ENCODE measurements at places on chromosomes 13 and 19.

- no peak for DNase-seq
Observed at GRCh38 chr19:17235971-17236777, 9.5 kb downstream of the NR2F6 start.

- no peak for DNase-seq
Observed at GRCh38 chr19:8566855-8567254, 10.4 kb downstream of the MYO1F start.

- DNase-seq: no peak
Observed at GRCh38 chr13:50521006-50521830, 322.3 kb downstream of the DLEU7 start.

DNA sequence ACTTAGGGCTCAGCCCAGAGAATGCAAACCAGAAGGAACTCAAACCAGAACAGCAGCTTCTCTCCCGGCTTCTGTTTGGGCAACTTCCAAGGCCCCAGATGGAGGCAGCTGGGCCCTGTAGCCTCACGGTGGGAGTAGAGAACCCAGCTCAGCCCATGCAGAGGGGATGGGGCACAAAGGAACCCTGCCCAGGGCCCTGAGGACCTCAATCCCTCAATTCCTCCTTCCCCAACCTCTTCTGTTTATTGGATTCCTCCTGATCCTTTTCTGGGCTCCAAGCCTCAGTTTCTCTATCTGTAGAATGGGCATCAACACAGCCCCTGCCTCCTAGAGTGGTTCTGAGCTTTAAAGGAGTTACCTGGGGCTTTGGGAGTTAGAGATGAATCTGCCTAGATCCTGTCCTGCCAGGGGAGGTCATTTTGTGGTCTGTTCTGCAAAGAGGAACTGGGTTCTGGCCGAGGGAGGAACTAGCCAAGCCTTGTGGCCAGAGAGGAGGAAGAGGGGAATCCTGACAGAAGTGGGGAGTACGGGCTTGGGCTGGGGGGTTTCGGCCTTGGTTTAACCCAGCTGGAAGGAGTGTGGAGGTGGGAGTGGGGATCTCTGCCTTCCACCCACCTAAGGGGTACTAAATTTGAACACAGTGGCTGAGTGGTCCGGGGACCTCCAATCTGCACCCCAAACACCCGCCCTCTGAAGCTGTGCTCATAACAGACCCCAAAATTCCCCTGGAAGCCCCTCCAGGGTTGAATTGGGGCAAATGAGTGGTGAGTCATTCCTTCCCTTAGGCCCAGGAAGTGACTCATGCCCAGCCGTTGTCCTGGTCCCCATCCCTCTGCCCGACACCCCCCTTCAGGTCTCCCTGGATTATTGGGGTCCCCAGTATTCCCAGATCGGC, 2.7 kb downstream of the ADGRE5 start:
- DNase-seq: peak; percentile 52

DNA sequence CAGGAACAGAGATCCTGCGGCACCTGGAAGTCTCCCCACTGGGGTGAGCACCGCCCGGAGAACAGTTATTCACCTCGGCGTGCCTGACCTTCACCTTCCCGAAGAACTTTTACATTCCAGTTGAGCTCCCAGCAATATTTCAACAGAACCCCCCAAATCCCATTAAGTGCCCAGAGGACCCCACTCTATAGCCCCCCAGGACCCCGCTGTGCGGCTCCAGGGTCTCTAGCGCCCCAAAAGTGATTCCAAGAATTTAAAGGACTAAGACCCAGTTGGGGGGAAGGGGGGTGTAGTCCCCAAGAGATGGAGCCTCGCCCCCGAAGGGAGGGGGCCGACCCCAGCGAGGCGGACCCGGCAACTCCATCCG, 480 bp downstream of the GPR108 start:
- no peak for DNase-seq

DNA sequence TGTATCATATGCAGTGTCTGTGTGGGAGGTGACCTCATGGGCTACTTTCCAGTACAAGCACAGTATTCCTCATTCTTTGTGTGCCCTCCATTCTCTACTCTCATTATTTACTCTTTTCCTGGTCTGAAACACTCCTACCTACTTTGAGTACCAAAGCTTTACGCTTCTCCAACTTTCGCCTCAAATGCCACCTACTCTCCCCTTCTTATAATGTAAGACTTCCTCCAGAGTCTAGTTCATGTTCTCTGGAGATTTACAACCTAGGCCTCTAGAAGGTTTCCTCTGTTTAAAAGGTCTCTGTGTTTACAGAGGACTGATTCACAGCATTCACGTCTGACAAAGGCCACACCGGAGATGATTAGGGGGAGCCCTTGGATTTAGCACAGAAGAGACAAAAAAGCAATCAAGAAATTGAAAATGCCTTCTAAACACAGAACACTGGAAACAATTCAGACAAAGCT, 302.0 kb downstream of the KLF12 start:
- DNase-seq: no peak

DNA sequence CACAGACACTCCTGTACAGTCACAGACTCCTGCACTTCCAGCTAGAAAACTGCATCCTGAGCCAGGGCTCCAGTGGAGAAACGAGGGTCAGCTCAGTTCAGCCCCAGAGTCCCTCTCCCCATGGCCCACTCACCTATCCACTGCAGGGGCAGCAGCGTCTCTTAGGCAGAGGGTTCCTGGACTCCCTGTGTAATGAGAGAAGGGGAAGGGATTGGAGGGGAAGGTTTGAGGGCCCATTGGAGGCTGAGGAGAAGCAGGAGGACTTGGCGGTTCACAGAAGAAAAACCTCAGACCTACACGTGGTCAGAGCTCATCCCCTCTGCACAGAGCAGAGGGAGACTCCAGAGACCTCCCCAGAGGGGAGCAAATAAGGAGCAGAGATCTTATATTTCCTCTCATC, 9.2 kb upstream of the CEACAM18 start:
- DNase-seq: no peak

DNA sequence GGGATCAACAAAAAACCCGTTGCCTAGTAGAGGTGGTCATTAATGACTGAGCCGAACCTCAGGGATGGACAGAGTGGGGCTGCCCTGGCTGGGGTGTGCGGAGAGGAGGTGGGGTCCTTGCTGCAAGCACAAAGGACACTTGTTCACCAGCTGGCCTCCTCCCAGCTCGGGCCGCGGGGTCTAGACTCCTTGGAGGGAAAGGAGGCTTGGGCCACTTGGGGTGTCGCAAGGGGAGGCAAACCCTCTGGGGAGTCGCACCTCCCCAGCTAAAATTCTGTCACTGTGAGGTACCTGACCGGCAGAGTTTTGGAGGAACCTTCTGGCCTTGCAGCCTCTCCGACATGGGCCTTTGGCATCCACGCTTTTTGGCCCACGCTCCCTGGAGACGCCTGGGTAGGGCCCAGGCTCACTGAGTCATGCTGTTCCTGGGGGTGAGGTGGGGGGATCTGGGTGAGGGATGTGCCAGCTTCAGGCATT, 8.2 kb downstream of the KLHL26 start:
- DNase-seq: no peak

GRCh38 chr13:20136781-20137703, 23.8 kb downstream of the GJA3 start:
- peak; percentile 65 for DNase-seq

DNA sequence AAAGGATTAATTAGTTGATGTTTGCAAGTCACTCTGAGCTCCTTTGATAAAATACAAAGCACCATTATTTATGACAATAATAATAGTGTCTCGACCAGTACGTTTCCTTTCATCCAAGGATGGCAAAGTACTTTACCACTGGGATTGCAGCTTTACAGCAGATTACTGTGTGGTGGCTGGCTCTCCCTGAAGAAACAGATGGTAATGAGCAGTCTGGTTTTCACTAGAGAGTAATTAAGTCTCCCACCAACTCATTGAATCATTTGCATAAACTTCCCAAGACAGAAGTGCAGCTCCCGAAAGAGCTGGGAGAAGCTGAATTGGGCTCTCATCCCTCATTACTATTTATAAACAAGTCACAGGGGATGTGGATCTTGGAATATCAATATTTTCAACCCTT, 48.7 kb downstream of the KLF5 start:
- DNase-seq: no peak

DNA sequence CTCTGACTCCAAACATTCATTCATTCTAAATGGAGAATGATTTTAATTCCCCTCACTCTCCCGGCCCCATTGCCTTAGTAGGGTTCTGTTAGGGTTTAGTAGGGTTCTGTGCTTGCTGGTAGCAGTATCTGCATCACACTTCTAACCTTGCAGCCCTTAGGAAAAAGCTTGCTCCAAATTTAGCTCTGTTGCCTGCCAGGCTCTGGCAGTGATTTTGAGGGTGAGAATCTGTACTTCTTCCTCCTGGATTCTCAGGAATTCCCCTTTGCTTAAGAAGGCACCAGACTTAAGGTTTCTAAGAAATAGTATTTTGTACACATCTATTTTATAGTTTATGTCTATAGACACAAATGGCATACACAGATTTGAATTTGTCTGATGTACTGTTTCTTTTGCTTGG, 14.7 kb downstream of the B3GLCT start:
- DNase-seq: no peak

DNA sequence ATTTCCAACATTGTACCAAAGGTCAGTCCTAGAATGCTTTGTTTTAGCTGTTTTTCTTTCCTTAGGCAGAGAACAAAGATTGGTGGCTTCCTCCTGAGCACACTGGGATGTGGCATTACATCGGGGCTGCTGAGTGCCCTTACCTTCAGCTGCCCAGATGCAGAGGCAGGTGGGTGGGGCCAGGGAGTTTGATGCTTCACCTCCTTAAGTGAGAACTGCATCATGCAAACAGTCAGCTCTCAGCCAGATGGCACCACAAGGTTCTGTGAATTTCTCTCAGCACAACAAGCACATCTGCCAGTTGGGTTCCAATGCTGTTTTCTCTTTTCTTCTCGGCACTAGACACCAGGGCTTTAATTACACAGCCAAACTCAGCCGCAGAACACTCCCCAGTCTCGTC, 87.4 kb upstream of the UBL3 start:
- peak; percentile 45 for DNase-seq

- no peak for DNase-seq
Observed at GRCh38 chr13:109816112-109816807, 29.9 kb upstream of the IRS2 start.

DNA sequence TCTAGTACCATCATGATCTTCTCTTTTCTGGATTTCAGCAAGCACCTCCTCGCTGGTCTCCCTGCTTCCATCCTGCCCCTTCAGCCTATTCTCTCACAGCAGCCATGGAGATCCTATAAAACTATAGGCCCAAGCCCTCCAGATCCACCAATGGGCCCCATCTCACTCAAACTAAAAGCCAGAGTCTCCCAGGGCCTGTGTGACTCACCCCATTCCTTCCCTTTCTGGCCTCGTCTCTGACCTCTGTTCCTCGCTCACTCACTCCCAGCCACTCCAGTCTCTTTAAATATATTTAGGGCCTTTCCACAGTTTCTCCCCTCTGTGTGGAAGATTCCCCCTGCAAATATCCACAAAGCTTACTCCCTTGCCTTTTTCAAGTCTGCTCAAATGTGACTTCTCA, 89.7 kb downstream of the HSPH1 start:
- DNase-seq: no peak

DNA sequence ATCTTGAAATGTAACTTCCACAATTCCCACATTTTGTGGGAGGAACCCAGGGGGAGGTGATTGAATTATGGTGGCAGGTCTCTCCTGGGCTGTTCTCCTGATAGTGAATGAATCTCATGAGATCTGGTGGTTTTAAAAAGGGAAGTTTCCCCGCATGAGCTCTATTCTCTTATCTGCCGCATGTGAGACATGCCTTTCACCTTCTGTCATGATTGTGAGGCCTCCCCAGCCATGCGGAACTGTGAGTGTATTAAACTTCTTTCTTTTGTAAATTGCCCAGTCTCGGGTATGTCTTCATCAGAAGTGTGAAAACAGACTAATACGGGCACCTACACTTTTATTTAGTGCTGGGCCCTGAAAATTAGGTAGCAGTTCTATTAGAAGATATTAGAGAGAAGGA, 45.8 kb downstream of the TNFSF13B start:
- DNase-seq: no peak

GRCh38 chr13:39335721-39336120, 267.3 kb downstream of the LHFPL6 start:
- DNase-seq: no peak

DNA sequence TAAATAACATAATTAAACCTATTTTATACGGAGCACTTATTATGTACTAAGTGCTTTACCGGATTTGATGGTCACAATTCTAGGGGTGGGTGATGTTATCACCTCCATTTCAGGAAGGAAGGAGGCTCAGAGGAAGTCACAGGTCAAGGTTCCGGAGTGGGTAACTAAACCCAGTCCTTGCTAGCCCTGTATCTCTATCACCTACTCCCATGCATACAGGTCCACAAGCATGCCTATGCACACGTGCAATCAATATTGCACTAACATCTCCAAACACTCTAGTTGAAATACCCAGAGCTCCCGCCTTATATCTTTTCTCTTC, 17.8 kb upstream of the FOSB start:
- DNase-seq: peak; percentile 38

DNA sequence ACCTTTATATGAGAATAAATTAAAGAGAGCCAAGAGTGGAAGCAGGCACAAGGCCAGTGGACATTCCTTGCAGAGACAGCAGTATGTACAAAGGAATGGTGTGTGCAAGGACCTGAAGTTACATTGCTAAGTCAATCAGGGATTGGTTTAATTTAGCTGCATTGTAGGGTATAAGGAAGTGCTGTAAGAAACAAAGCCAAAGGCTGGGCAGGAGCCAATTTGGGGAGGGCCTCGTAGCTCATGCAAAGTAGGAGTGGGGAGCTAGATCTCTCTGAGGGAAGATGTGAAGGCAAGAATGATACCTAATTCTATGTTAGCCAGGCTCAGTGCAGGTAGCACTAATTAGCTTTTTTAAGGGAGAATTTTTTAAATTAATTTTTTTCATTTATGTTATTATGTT, 76.7 kb downstream of the SLAIN1 start:
- DNase-seq: no peak

DNA sequence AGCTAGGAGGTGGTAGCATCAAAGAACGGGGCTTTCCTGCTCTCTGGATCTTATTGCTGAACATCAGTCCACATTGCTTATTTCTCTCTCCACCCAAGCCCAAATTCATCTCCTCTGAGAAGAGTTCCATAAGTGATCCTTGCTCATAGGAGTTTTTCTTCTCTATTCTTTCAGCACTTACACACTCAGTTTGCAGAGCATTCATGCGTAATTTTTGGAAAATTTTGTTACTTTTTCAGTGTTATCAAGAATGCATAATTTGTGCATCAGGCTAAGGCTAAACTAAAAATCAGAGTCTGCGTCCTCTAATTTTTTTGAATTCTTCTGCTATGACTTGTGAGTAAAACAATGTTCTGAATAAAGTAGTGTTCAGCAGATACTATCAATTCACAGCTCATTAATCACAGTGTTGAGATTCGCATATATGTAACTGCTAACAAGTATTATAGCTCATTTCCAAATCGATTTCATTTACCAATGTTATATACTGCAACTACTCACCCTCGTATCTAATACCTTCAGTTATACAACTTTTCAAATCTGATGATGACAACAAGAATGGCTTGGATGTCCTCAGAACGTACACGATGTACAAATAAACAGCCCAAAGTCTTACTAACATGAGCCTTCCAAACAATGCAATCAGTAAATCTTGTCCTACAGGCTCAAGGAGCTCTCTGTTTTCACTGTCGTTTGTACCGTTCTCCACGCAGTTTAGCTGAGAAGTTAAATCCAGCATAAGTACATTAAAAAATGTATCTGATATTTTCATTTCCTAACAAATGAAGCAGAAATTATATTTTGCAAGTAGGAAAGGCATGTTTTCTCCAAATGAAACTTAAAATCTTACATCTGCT, 36.4 kb upstream of the STARD13 start:
- DNase-seq: no peak

- no peak for DNase-seq
Observed at GRCh38 chr13:51231456-51231855, 9.3 kb downstream of the FAM124A start.

- DNase-seq: peak; percentile 60
Observed at GRCh38 chr19:17794731-17795494, at the start of gene B3GNT3. TSS of gene B3GNT3 (plus strand) at chr19:17795138. CDS start at chr19:17807808, 12,670 bp downstream.

GRCh38 chr13:51451467-51452360, 1.1 kb downstream of the INTS6 start:
- peak; percentile 73 for DNase-seq

Data from RPMI8226 (cell line).